ENCODE measurements at places on chromosomes 11 and 22.

- DNase-seq: no peak
Measured at GRCh38 chr22:50528682-50529415, 963 bp downstream of the TYMP start.

GRCh38 chr22:29531419-29531818 lies 22.1 kb downstream of the THOC5 start:
- DNase-seq: no peak

DNA sequence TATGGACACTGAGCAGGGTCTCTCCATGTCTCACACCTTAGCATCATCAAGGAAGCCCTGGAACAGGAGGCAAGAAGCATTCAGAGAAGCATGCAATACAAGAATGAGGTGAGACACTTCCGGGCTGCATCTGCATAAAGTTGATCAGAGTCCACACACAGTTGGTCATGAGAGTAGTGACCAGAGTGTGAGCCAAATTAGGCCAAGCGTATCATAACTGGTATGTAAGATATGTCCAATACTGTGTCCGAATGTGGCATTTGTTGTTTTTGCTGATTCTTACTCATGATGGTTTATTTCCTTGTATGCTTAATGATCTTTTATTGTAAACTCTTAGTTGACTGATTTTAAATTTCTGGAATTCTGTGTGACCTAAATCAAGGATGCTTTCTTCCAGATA lies 315.7 kb downstream of the INSC start:
- DNase-seq: no peak

GRCh38 chr11:128876133-128876650 lies 9.1 kb upstream of the KCNJ1 start:
- DNase-seq: no peak

- DNase-seq: no peak
Measured at GRCh38 chr11:19579957-19580356, 132.7 kb upstream of the NAV2 start.
